ENCODE measurements at places on chromosomes 16 and 17.
A peak's percentile ranks its signal among the peaks of the same experiment; 100 is the strongest.

DNA sequence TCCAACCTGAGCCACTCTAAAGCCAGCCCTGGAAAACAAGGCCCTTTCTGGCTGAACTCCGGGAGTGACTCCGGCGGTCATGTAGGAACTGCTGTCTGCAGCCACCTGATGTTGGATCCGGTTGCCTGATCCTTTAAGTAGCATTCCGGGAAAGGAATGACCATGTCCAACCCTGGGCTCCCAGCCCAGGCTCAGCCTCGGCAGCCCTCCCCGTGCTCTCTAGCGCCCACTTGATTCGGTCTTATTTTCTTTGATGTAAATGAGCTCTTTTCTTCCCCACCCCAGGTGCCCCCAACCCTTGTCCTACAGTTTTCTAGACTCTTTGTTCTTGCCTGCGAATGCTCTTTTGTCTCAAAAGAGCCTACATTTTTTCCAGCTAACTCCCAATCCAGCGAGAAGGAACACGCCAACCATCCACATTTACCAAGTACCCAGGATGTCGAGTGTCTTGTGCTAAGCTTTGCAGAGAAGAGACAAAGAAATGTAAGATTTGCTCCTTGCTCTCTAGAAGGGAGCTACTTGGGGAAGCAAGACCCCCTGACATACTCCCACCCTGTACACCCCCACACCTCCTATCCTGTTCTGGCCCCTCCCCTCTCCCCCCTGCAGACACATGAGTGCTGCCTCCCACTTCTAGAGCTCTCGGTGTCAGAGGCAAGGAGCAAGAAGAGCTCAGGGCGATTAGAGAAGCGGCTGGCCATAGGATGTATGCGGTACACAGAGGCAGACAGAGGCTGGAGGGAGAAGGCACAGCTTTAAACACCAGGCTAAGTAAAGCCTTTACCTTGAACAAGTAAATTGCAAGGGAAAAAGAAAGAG lies 53.8 kb downstream of the COG7 start:
- peak; percentile 86 for DNase-seq

DNA sequence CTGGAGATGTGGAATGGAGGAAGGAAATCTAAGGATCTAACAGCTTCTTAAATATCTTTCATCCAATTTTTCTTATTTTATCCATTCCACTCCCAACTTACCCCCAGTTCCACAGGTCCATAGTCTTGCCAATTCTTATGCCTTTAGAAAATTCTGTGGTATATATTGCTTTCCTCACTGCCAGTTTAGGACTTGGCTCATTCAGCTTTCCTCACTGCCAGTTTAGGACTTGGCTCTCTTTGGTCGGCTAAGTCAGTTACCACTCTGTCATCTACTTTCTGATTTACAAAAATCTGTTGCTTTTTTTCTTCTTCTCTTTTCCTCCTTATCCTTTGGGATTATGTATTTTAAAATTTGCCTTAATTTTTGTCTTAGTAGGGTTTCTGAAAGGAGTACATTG lies 128.5 kb downstream of the PPM1E start:
- DNase-seq, result no peak

DNA sequence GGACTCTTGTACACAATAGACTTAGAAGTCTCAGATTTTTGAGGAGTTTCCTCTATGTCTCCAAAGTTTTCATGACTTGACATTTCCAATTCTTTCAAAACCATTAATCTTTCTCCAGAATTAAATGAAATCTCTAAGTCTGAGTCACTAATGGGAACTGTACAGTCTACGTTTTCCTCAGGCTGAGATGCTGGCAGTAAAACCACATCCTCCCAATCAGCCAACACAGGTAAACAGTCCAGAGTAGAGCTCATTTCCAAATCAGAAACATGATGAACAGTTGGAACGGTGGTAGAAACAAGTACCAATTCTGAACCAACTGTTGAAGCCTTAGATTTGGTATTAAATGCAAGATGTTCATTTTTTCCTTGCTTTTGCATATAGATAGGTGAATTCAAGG lies 7.9 kb downstream of the ERI2 start:
- DNase-seq, result no peak

DNA sequence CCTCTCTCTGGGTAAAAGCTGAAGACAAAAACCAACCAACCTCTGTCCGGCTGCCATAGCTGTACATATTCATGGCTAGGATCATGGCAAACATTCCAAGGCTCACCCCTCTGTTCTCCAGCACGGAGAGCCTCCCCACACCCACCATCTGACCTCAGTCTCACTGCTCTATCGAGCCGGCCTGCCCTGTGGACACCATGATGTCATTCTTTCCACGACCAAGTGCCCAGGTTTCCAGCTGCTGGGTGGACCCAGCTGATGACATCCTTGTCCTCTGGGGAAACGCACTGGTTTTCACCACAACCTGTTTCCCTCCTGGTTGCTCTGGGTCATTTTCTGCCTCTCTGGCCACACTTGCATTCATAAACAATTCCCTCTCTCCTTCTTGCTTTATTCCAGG lies 67.7 kb downstream of the NDEL1 start:
- no peak for DNase-seq

GRCh38 chr17:76671912-76672262 lies 28.3 kb upstream of the ST6GALNAC1 start:
- no peak for DNase-seq

- DNase-seq, result peak; percentile 35
Observed at GRCh38 chr16:72847187-72848027, 200.5 kb downstream of the ZFHX3 start.

DNA sequence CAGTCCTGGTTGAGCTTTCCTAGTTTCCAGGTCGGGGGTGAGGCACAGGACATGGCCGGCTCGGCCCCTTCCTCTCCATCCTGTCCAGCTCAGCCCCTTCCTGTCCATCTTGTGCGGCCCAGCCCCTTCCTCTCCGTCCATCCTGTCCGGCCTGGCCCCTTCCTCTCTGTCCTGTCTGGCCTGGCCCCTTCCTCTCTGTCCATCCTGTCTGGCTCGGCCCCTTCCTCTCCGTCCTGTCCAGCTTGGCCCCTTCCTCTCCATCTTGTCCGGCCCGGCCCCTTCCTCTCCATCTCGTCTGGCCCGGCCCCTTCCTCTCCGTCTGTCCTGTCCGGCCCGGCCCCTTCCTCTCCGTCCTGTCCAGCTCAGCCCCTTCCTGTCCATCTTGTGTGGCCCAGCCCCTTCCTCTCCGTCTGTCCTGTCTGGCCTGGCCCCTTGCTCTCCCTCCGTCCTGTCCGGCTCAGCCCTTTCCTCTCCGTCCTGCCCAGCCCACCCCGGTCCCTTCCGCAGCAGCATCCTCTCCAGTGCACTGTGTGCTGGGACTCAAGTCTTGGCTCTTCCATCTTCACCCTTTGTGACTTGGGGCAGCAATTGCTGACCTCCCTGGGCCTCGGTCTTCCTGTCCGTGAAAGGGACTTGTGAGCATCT lies 5.5 kb upstream of the ZNF750 start:
- DNase-seq, result no peak

GRCh38 chr16:53080345-53081031 lies 25.7 kb downstream of the CHD9 start:
- no peak for DNase-seq

DNA sequence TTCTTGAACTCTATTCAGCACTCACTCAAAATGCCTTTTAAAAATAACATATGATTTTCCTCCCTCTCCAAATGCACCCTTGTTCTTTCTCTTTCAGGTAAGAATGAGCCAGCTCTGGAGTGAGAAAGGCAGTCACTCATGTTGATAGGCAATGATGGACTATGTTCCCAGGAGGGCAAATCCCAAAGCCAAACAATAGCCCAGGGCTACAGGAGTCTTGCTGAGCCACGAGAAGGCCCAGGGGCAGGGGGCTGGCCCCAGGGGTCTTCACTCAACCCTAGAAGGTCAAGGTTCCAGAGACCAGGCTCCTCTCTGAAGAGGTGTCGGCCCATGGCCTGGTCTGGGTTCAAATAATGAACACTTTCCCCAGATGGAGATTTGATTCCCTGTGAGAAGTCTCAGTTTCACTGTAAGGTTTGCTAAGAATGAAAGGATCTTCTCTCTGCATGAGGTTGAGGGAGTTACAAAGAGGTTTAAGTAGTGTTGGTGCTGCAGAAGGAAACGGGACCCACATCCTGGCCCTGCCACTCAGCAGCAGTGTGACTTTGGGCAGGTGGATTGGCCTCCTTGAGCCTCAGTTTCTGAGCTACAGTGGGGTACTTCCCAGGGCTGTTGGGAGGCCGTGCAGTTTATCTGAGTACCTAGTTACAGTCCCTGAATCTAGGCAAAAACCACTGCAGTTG lies 49.0 kb downstream of the RTN4RL1 start:
- DNase-seq, result no peak

DNA sequence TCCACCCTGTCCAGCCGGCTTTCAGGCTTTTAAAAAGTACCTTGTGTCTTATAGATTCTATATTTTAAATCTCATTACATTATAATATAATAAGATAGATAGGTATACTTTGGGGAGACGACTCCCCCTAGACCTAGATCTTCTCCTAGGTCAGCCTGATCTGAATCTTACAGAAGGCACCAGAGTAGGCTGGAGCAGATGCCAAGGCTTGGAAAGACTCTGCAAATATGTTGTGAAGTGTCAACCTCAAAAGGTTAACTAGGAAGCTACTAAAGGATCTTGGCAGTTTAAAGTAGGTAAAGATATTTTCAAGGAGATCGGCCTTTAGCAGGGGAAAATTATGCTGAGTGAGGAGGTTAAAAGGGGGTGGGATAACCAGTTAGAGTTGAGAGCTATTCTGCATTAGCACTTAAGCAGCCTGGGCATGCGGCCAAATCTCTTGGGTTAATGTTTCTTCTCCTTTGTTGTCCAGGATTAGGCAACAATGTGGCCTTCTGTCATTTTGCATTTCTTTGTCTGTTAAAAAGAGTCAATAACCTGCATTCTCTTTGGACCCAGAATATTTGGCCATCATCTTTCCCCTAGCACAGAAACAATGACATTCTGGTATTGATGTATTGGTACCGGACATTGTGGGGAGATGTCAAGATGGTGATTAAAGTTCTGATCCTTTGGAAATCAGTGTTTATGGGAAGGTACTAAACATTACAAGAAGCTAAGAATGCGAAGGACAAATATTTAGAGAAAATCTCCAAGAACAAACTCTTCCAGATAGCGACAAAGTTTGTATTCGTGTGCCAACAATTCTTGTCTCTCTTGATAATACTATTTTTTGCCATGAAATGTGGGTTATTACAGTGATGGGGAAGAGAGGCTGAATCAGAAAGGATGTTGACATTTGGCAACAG lies 51.2 kb upstream of the DHX40 start:
- peak; percentile 92 for DNase-seq

DNA sequence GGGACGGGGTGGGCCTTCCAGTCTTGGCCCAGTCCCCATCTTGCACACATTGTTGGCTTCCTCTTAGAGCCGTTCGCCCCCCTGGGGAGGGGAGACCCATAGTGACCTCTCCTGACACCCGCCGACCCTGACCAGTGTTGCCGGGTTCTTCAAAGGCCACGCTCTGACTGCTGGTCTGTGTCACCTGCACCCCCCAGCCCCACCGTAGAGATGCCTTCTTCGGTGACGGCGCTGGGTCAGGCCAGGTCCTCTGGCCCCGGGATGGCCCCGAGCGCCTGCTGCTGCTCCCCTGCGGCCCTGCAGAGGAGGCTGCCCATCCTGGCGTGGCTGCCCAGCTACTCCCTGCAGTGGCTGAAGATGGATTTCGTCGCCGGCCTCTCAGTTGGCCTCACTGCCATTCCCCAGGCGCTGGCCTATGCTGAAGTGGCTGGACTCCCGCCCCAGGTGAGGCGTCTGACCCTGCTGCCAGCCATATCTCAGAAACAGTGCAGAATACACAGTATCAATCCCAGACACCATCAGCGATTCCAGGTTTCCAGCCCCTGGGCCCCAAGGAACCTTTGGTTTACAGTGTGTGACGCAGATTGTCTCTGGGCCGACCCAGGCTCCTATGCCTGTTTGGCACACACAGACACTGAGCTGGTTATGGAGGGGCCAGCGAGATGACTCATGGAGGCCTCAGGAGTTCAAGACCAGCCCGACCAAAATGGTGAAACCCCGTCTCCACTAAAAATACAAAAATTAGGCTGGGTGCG lies 1.3 kb downstream of the SLC26A11 start:
- no peak for DNase-seq

GRCh38 chr16:86826941-86827340 lies 248.6 kb downstream of the FOXL1 start:
- no peak for DNase-seq

GRCh38 chr16:1691276-1691675 lies 13.2 kb downstream of the JPT2 start:
- DNase-seq, result no peak

GRCh38 chr16:71188956-71189712 lies 41.4 kb downstream of the HYDIN start:
- no peak for DNase-seq

DNA sequence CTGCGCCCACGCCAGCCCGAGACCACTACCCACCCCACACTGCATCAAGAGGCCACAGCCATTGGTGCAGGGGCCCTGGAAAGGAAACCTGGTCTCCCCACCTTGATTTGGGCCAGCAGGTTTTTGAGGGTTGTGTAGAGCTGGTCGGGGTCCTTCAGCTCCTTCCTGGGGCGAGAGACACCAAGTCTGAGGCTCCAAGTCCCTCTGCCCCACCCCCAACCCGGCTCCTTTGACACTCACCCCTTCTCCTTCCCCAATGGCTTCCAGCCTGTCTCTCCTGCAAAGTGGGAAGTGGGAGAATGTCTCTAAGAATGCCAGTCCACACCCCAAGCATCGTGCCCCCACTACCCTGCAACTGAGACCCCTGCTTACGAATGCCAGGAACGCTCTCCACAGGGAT lies 1.6 kb upstream of the DHX58 start:
- no peak for DNase-seq

GRCh38 chr16:68395167-68395786 lies 53.0 kb downstream of the SMPD3 start:
- DNase-seq, result no peak

DNA sequence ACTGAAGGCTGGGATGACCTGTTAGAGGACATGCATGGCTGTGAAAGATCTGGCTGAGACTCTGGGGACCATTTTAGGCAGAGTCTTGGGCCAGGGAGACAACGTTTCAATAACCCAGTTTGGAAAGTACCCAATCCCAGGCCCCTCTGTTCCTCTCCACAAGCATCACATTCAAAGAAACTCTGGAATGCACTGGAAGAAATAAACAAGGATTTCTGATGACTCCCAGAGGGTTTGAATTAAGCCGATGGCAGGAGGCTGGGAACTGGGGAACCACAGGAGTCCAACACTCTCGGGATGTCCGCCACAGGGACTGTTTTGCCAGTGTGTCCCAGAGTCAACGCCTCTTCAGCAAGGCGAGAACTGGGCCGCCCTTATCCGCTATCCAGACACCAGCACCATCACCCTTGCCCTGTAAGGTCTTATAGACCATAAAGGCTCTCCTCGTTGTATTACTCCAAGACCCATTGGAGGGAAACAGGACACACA lies 3.3 kb downstream of the PMP22 start:
- DNase-seq, result no peak

Data from WERI-Rb-1 (cell line).